ENCODE measurements at places on chromosomes 3 and 15. TPM values are rescaled to one million over a fixed set of nuclear protein-coding genes. Genes with fewer than 3 reads are reported as not detected.

Gene KLF13
- 59.1 TPM for total RNA-seq

Gene NR2F2
- total RNA-seq = 167 TPM

Gene TMEM89
- total RNA-seq = not detected

Gene MORC1
- total RNA-seq = not detected

Gene PHLDB2
- total RNA-seq = 70.3 TPM

Gene SHQ1
- 27.5 TPM for total RNA-seq

Gene TJP1
- total RNA-seq = 91.7 TPM

Gene MUC20
- 8.4 TPM for total RNA-seq

Gene GPR27
- 5.5 TPM for total RNA-seq

Gene PLA2G4E
- not detected for total RNA-seq

Gene GOLGA8K
- 1.3 TPM for total RNA-seq

Gene ATP13A5
- total RNA-seq = not detected

Gene NR1I2
- not detected for total RNA-seq

Gene ZNF770
- 33.8 TPM for total RNA-seq

Gene ZBTB47
- 38.8 TPM for total RNA-seq

Gene NANOGP8
- not detected for total RNA-seq

Gene DUOXA2
- total RNA-seq = not detected

Gene CNTN3
- 2.1 TPM for total RNA-seq

Gene SLC9A9
- total RNA-seq = 2.5 TPM

Gene GOLGA8O
- total RNA-seq = 2.5 TPM

Gene ANXA2
- total RNA-seq = 2,779 TPM

Gene SLC27A2
- not detected for total RNA-seq
